ENCODE measurements at places on chromosomes 11 and 22.

DNA sequence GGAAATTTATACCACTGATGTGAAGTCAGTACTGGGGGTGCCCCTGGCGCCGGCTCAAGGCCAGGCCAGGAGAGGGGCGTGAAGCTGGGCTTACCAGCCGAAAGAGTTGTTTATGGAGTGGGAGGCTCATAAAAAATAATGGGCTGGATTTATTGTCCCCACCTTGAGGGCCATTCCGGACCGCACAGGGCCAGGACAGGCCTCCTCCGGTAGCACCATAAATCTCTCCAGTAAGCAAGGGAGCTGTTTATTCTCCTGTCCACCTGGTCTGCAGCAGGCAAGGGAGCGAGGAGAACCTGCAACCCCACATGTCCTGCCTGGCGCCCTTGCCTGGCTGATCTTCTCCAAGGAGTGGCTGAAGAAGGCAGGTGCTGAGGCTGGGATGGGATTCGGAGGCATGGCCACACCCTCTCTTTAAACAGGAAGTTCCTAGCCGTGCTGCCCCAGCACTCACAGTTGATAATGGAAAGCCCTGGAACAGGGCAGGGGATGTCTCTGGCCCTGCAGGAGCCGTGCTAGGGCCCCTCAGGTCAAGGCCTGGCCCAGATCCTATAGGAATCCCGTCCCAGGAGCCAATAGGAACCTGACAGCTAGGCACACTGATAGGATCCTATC is 65.1 kb downstream of the SCUBE1 start:
- no peak for DNase-seq

GRCh38 chr11:28110821-28111200 is 2.6 kb downstream of the METTL15 start:
- DNase-seq, result no peak

DNA sequence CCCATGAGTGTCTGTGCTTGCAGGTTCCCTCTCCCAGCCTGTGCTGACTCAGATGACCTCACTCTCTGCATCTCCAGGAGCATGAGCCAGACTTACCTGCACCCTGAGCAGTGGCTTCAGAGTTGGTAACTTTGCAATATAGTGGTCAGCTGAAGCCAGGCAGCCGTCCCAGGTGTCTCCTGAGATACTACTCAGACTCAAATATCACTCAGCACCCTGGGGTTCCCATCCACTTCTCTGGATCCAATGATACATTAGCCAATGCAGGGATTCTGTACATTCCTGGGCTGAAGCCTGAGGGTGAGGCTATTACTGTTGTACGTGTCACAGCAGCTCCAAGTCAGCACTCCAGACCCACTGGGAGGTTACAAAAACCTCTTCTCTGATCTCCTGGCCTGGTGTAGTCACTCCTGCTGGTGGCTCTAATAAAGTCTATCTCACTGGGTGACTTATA is 87.8 kb upstream of the TOP3B start:
- no peak for DNase-seq

DNA sequence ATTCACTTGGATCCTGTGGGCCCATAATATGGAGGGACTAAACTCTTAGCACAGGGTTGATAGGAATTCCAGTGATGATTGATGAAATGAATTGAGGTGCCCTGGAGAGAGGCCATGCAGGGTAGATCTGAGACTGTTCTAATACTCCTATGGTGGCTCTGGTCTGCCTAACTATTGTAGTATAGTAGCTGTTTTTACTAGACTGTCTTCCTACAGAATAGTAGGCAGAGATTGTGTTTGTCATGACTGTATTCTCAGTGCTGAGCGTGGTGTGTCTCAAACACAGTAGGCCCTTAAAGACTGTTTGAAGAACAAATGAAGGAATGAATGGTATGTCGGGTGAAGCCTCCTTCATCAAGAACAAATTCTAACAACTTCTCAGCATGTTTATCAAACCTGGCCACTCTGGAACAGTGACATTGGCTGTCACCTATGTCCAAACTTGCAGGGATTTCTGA is 107.0 kb upstream of the SESN3 start:
- no peak for DNase-seq

DNA sequence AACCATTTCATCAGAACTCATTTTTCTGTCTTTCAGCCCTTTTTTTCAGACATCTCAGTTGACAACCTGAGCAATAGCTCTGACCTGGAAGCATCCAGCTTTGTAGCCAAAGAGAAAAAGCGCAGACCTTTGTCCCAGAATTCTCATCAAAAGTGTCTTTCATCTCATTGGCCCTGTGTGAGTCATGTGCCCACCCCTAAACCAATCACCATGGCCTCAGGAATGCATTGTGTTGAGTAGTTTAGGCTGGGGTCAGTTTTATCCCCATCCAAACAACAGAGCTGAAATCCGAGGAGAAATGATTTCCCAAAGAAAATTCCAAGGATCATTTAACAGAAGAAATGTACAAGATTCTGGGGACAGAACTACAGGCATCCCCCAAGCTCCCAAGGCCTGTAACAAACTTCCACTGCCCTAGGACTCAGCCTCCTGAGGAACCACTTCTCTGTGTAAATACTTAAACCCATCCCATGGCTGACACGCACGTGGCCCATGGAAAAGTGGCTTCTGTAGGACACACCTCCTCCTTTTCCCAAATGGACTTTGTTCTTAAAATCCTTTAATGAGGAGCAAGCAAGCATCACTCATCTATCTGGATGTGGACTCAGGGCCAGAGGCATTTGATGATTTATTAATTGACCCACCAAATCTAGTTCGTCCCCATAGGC is 429.0 kb downstream of the SOX6 start:
- peak; percentile 16 for DNase-seq

DNA sequence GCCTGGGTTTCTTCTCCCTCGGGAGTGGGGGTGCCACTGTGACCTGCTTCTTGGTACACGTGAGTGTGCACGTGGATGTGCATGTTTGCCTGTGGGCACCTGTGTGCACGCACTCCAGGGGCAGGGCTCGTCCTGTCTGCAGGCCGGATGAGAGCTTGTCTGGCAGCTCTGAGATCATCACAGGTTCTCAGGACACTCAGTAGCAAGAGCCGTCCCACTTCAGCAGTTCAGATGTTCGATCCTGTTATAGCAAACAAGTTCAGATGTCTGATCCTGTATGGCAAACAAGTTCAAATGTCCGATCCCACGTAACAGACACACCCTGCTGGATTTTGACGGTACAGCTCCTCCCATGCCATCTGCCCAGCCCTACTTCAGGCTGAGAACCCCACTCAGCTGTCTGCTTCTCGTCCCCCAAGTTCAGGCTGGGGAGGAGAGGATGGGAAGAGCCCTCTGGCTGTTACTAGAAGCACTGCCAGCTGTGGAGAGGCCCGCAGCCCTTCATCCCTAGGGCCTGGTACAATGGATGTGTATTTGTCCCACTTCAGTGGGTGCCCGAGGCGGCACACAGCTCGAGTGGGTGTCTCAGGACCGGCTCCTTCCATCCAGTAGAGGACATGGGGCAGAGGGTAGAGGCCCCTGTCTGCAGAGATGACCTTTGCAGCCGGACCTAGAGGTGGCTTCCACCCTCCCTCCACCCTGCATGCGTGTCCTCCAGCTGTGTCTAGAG is 1126.9 kb downstream of the BRD1 start:
- DNase-seq, result no peak

GRCh38 chr11:120911943-120912342 is 112.0 kb upstream of the TBCEL start:
- DNase-seq, result no peak

DNA sequence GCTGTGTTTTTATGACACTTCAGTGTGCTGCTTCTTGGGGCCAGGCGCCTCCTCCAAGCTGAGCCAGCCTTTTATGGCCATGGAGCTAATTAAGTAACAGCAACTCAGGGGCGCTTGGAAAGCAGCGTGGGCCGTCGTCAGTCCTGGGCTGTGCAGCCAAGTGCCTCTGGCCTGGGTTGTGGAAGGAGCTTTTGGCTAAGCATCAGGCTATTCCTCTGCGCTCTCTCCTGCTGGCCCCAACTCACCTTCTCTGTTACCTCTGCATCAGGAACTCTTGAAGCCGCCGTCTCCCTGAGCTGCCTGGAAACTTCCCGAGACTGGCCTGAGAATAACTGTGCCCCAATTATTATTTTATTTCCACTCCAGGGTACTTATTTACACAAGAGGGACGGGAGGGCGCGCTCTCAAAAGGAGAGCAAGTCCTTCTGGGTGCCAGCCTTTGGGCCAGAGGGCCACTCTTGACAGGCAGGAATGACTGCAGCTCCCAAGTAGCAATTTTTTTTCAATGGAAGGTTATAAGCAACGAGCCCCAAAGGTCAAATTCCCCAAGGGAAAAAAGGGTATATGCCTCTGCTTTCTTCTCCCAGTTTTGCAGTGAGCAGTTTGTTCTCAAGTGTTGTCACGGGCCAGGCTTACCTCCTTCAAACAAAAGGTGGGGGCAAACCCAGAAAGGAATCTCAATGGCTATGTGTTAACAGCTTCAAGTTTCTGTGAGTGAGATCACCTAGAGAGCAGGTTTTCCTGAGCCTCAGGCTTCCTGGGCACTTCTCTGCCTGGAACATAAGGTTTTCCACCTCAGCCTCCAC is 38.5 kb upstream of the NAV2 start:
- DNase-seq, result peak; percentile 81
